ENCODE measurements at places on chromosomes 1 and 21.

GRCh38 chr1:208450958-208451357 is 206.8 kb upstream of the PLXNA2 start:
- DNase-seq: no peak

GRCh38 chr21:37451446-37451845 is 84.9 kb downstream of the DYRK1A start:
- DNase-seq: no peak

DNA sequence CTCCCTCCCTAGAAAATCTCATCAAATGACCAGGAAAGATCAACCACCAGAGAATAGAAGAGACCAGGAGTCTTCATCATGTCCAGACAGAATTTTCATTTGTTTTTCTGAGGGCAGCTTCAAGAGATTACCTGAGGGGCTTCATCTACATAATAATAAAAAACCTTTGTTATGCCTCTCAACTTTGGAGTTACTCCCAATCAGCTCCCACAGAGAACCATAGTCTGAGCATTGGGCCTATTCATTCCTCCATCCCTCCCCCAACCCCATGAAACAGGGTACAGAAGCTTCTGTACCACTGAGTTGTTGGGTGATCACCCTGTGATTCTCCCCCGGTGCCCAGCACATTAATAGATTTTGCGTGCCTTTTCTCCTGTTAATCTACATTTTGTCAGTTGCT is 53.3 kb upstream of the PRRC2C start:
- no peak for DNase-seq

GRCh38 chr1:37094302-37094701 is 60.0 kb upstream of the GRIK3 start:
- DNase-seq: no peak

Data from effector CD4-positive, alpha-beta T cell (primary cell).